ENCODE measurements at places on chromosomes 13 and 19.
A peak's percentile ranks its signal among the peaks of the same experiment; 100 is the strongest.

GRCh38 chr13:90798381-90798780 is 549.1 kb upstream of the MIR17HG start:
- peak; percentile 52 for DNase-seq

DNA sequence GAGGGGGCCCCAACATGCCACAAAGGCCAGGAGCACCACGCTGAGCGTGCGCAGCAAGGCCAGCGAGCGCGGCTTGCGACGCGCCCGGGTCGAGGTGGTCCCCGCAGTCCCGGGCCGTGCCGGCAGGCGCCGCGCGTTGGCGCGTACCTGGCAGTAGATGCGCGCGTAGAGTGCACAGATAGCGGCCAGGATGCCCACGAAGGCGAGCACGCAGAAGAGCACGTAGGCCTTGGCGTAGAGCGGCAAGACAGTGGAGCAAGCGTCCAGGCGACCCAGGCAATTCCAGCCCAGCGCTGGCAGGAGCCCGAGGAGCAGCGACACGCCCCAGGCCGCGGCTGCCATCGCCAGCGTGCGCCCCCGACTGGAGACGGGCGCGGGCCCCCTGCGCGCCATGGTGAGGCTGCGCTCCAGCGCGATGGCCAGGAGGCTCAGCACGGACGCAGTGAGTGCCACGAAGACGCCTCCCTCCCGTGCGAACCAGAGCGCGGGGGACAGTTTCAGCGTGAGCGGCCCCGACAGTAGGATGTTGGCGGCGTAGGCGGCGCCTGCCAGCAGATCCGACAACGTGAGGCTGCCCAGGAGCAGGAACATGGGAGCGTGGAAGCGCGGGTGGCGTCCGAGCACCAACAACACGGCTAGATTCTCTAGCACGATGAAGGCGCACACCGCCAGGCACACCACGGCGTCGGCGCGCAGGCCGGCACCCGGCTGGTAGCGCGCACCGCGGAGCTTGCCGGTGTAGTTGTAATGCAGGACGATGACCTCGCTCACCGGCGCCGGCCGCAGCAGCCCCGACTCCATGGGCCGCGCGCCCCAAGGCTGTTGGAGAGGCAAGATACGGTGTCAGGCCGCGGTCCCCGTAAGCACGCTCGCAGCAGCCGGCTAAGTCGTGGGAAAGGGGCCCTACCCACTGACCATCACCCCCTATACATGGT is 2.8 kb downstream of the S1PR5 start:
- DNase-seq: no peak

DNA sequence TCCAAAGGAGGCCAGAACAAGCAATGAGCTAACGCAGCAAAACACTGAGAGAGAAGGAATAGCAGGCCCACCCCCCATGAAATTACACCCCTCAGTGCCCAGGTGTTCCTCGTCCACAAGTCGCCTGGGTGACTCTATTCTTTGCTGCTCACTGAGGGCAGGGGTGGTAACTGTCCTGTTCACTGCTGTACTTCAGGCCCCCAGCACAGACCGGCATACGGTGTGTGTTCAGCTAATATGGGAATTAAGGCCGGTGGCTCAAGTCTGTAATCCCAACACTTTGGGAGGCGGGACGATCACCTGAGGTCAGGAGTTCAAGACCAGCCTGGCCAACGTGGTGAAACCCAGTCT is 31.9 kb downstream of the DHRS12 start:
- no peak for DNase-seq

GRCh38 chr13:23909606-23910005 is 12.3 kb upstream of the C1QTNF9B start:
- DNase-seq: no peak

DNA sequence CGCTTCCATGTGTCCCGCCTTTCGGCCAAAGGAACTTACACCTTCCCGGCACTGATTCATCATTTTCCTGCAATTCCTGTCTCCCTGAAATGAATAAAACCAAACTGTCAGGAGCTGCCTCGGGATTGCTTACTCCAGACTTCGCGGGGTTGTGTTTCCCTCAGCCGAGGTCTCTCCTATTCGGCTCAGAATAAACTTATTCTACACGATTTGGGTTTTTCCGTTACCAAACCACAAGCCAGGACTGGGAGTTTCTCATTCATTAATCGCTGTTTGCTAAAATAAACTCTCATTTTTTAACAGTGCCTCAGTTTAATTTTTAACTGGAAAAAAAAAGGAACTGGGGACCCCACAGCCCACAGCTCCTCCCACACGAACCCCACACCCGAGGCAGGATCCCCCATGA is 667 bp downstream of the ZNF878 start:
- peak; percentile 37 for DNase-seq

DNA sequence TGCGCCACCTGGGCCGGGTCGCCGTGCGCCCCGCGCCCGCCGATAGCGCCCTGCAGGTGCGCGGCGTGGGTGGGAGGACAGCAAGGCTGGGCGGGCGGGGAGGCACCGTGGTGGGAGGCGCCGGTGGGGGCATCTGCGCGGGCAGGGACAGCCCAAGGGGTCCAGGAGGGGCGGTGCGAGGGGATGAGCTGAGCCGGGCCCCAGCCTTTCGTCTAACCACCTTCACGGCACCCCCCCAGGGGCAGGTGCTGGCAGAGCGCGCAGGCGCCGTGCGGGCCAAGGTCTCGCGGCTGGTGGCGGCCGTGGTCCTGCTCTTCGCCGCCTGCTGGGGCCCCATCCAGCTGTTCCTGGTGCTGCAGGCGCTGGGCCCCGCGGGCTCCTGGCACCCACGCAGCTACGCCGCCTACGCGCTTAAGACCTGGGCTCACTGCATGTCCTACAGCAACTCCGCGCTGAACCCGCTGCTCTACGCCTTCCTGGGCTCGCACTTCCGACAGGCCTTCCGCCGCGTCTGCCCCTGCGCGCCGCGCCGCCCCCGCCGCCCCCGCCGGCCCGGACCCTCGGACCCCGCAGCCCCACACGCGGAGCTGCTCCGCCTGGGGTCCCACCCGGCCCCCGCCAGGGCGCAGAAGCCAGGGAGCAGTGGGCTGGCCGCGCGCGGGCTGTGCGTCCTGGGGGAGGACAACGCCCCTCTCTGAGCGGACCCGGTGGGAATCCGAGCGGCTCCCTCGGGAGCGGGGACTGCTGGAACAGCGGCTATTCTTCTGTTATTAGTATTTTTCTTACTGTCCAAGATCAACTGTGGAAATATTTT is 3.1 kb downstream of the KISS1R start:
- DNase-seq: peak; percentile 39

GRCh38 chr13:61592489-61592888 is 176.8 kb upstream of the PCDH20 start:
- no peak for DNase-seq

- DNase-seq: peak; percentile 86
These were observed 1.1 kb downstream of the GYS1 start for GRCh38 chr19:48991873-48992580.

GRCh38 chr19:34639491-34640085 is 37.4 kb downstream of the SCGB2B2 start:
- peak; percentile 78 for DNase-seq

DNA sequence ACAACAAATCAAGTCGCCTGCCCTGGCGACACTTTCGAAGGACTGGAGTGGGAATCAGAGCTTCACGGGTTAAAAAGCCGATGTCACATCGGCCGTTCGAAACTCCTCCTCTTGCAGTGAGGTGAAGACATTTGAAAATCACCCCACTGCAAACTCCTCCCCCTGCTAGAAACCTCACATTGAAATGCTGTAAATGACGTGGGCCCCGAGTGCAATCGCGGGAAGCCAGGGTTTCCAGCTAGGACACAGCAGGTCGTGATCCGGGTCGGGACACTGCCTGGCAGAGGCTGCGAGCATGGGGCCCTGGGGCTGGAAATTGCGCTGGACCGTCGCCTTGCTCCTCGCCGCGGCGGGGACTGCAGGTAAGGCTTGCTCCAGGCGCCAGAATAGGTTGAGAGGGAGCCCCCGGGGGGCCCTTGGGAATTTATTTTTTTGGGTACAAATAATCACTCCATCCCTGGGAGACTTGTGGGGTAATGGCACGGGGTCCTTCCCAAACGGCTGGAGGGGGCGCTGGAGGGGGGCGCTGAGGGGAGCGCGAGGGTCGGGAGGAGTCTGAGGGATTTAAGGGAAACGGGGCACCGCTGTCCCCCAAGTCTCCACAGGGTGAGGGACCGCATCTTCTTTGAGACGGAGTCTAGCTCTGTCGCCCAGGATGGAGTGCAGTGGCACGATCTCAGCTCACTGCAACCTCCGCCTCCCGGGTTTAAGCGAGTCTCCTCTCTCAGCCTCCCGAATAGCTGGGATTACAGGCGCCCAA is at the start of gene LDLR:
LDLR (plus strand) TSS at position 210 of the 760 bp plus-strand sequence; CDS start at position 296, 86 bp downstream.
- DNase-seq: peak; percentile 86

GRCh38 chr19:16259385-16260159 is 61.9 kb downstream of the AP1M1 start:
- no peak for DNase-seq

GRCh38 chr13:64206430-64207225 is 2791.0 kb upstream of the PCDH20 start:
- DNase-seq: no peak

DNA sequence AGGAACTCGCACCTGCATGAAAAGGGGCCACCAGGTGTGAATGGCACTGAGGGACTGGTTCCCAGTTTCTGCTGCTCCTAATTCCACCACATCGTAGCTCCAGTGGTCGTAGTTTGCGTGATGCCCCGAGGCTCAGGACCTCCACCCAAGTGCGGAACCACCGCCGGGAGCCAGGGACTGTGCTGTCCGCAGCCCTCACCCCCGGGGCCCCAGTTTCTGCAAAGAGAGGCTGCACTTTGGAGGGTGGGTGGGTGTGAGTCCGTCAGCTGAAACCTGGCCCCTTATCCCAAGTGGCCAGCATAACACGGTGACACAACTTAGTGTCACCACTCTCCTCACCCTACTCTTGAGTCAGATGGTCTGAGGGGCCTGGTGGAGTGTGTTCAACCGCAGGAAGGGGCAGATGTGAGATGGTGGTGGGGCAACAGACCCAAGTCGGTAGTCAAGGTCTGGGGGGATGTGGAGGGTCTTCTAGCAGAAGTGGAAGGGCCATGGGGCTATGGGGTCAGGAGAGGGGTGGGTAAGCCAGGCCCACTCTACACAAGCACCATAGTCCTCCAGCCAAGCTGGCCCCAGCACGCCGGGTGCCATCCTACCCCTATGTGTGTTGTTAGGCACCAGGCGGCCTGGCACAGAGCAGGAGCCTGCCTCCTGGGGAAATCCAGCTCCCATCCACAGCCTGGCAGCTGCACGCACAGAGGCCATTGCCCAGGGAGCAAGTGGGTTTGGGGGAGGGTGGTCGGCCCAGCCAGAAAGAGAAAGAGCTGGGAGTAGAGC is 1301.6 kb downstream of the UQCRFS1 start:
- DNase-seq: no peak

DNA sequence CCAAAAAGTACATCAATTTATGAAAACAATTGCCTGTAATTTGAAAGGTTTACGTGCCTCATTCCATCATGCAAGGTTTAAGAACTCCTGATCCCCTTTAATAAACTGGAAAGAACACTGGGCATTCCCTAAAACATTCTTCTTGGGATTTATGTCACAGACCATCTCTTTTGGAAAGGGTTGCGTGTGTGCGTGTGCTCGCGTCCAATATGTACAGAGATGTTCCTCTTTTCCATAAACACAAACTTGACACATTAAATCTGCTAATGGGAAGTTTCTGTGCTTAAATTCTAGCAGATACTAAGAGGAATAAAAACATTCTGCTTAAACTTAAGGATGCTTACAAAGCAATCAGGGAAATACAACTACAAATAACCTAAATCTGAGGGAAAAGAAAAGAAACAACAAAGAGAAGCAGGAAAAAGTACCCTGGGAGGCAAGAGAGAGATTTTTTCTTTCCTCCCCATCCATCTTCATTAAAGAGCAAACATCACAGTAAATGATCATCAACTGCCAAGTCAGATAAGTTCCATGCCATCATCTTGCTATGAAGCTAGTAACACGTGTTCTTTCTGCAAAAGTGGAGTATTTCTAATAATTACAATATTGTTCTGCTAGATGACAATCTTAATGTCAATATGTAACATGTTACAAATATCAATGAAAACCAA is 83.7 kb downstream of the STK24 start:
- no peak for DNase-seq

DNA sequence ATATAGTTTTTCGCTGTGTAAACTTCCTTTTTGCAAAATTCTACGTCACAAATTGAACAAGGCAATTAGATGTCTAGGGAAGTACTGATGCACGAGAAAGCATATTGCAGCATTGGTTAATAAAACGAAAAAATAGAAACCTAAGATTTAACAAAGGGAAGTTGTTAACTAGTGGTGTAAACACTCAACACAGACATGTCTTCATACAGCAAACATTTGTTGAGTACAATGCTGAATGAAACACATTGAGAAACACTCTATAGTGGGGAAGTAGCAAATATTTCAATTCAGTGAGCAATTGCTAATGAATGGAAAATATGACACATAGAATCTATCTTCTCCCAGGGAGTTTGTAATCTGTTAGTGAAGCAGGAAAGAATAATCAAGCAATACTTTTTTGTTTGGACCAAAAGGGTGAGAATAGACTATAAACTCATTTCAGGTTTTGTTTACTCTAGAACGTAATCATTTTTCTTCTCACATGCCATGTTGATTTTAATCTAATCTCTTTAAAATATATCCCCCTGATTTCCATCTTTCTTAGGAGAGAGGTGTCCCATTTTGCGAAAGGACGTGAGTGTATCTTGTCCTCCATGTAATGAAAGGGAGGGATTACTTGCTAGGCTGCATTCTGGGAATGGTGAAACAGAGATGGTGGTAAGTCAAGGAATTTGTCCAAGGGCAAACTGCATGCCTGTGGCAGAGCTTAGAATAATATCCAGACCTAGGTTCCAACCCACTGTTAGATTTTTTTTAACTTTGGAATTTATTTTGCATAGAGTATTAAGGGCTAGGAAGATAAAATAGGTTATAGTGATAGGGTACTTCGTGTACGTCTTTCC is 1.7 kb upstream of the ANKRD10 start:
- DNase-seq: no peak

DNA sequence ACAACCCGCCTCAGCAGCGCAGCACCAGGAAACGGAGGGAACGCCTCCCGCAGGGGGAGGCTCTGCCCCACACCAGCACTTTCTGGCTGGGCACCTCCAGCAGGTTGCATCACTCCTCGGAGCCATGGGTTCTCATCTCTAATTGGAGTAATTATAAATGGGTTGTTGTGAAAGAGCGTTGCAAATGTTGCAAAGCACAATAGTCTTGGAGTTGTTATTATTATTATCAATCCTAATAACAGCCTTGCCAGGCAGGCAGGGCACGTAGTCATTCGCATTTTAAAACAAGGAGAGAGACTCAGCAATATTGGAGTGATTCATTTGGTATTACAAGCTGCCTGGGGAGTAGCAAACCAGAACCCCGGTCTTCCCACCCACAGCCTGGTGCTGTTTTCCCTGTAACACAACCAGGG is 108.6 kb upstream of the GJB6 start:
- DNase-seq: no peak

DNA sequence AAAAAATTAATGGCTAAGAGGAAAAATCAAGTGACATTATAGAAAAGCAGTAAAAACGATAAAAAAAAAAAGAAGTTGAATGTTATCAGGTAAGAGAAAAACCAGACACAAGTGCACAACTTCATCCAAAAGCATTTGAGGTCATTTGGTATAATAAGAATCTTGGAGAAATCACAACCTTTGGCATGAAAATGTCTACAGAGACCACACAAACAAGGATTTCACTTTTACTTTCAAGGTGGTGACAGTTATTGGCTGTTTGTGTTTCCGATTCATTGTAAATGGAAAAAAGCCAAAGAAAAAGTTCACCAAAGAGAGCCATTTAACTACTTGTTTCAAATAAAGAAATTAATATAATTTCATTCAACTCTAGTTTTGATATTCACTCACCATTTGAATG is 1193.5 kb downstream of the PCDH9 start:
- no peak for DNase-seq
